ENCODE measurements at places on chromosomes 3 and 15. TPM values are rescaled to one million over a fixed set of nuclear protein-coding genes. Genes with fewer than 3 reads are reported as not detected.
A peak's percentile ranks its signal among the peaks of the same experiment; 100 is the strongest.

GRCh38 chr3:15261274-15261673 lies 55.2 kb downstream of the CAPN7 start:
- DNase-seq = no peak

- peak; percentile 54 for DNase-seq
These were observed 182.9 kb downstream of the KCNMB2 start for GRCh38 chr3:178718995-178719635.

DNA sequence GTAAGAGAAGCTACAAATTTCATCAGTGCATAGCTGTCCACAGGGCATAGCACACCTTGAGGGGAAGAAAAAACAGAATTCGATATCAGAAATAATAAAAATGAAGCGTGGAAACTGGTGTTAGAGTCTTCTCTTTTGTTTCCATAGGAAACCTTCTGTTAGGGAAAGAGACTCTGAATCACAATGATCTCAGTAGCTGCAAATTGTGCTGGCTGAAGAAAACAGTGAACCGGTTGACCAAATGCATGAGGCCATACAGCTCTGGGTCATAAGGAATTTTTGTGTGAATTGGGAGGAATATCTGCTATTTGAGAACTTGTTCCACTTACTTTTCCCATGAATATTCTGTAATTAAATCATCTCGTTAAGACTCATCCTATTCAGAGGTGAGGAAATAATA lies 580.2 kb upstream of the NECTIN3 start:
- DNase-seq = no peak

- no peak for DNase-seq
These were observed 78.5 kb upstream of the SMAD3 start for GRCh38 chr15:66986951-66987350.

- no peak for DNase-seq
These were observed 631 bp downstream of the UBR1 start for GRCh38 chr15:43105077-43105736.

- no peak for DNase-seq
These were observed 337.8 kb upstream of the ROPN1 start for GRCh38 chr3:124329723-124330122.

GRCh38 chr15:95687061-95687460 lies 643.4 kb upstream of the NR2F2 start:
- DNase-seq = no peak

GRCh38 chr3:15513116-15513515 lies 8.4 kb downstream of the COLQ start:
- no peak for DNase-seq

DNA sequence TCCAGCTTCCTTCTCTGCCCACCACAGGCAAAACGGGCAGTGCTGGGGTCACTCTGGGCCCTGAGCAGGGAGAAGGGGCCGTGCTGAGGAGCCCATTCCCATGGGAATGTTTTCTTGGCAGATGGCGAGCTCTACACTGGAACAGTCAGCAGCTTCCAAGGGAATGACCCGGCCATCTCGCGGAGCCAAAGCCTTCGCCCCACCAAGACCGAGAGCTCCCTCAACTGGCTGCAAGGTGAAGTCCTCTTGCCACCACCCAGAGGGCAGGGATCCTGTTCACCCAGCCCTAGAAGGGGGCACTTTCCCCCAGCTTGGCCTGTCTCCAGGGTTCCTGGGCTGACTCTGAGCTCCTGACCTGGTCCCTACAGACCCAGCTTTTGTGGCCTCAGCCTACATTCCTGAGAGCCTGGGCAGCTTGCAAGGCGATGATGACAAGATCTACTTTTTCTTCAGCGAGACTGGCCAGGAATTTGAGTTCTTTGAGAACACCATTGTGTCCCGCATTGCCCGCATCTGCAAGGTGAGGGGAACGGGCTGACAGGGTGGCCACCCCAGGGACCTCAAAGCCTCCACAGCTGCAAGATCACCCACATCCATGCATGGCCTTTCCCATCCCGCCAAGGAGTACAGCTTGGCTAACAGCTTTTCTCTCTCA lies 12.4 kb downstream of the CIB1 start:
- DNase-seq = no peak

DNA sequence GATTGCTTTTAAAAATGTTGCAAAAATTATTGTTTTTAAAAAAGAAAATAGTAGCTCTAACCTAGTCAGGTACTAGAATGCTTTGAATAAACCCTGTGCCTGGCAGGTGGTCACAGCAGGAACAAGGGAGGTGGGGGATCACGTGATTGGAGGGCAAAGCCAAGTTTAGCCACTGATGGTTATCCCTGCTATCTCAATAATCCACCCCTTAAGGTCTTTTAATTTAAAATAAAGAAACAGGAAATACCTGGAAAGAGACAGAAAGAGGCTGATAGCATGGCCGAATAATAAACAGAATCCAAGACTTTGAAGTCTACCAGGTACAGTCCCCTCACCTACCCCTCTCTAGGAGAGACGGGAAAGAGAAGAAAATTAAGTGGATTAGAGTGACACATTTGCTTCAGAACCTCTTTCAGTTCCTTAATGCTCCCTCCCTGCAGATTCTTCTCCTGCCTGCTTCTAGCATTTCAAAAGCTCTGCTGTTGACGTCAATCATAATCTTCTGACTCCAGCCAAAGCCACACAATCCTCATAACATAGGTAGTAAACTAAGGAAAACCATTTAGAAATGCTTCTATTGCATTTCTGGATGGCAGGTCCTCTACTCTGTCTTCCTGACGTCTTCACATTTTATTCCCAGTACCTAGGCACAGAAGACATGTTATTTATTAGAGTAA lies 303.4 kb upstream of the MME start:
- DNase-seq = no peak

DNA sequence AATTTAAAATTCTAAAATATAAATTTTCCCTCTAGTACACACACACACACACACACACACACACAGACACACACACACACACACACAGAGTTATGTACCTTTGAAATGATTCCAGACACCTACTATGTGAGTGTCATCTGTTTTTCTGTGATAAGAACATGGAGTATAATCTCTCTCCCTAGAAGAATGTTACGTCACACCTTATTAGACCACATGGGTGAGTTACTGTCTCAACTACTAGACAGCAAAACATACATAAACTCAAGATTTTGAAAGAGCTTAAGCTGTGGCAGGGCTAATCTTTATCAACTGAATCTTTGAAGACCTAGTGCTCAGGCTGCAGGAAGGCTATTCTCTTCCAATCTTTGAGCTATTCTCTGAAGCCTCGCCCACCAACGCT lies 385.9 kb upstream of the BCHE start:
- DNase-seq = no peak

DNA sequence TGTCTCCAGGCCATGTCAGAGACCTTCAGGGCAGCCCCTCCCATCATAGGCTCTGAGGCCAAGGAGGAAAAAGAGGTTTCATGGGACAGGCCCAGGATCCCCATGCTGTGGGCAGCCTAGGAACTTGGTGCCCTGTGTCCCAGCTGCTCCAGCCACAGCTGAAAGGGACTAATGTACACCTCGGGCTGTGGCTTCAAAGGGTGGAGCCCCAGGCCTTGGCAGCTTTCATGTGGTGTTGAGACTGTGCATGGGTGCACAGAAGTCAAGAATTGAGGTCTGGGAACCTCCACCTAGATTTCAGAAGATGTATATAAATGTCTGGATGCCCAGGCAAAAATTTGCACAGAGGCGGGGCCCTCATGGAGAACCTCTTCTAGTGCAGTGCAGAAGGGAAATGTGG lies 6.6 kb upstream of the SSR3 start:
- DNase-seq = no peak

Gene AADAC
- polyA plus RNA-seq = 0.32 TPM

Gene CDCP1
- 1.4 TPM for polyA plus RNA-seq

Gene IGSF10
- 2.8 TPM for polyA plus RNA-seq

Gene SAMMSON
- polyA plus RNA-seq = 0.19 TPM

Gene CSTA
- 0.85 TPM for polyA plus RNA-seq

Gene PIGZ
- 2.4 TPM for polyA plus RNA-seq

Gene LYSMD4
- 13.5 TPM for polyA plus RNA-seq

Gene WHAMM
- 11.4 TPM for polyA plus RNA-seq

Gene TM4SF1
- 60.9 TPM for polyA plus RNA-seq

Gene ACAN
- 2.3 TPM for polyA plus RNA-seq

All from renal pelvis (tissue), 12 donors.